Activated B cell treated with CpG ODN at 0.5 μM for 24 hours (primary cell): ENCODE measurements at places on chromosomes 1 and 21. TPM values are rescaled to one million over a fixed set of nuclear protein-coding genes. Genes with fewer than 3 reads are reported as not detected.

DNA sequence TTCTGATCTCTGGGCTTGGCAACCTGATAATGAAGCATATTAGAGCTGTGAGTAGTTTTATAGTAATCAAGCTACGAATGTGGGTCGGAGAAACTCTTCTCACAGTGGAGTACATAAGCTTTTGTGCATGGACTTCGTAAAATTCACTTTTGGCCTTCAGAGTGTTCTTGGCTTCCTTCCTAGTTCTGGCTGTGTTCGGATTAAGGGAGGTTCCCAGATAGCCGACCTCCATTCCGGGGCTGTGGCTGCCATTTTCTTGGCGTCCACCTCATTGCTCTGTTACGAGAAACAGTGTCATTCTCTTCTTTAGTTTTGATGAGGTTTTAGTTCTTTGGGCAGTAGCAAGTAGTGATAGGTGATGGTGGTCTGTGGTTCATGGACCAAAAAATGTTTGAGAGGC, 26.3 kb downstream of the CAMTA1 start:
- DNase-seq, result no peak
- H3K27me3 ChIP-seq, result no peaks in the 10 kb centered on the region
- peaks cover 10% of the 10 kb centered on the region for H3K36me3 ChIP-seq
- no peak overlapping the region for H3K4me3 ChIP-seq
- H3K4me1 ChIP-seq, result peaks cover 19% of the 10 kb centered on the region
- no peak overlapping the region for H3K27ac ChIP-seq

GRCh38 chr1:181386951-181387350, 96.4 kb upstream of the CACNA1E start:
- H3K4me1 ChIP-seq, result no peaks in the 10 kb centered on the region
- H3K4me3 ChIP-seq, result no peak overlapping the region
- DNase-seq, result no peak
- H3K27ac ChIP-seq, result no peak overlapping the region
- H3K36me3 ChIP-seq, result no peaks in the 10 kb centered on the region
- H3K27me3 ChIP-seq, result peaks cover 16% of the 10 kb centered on the region

DNA sequence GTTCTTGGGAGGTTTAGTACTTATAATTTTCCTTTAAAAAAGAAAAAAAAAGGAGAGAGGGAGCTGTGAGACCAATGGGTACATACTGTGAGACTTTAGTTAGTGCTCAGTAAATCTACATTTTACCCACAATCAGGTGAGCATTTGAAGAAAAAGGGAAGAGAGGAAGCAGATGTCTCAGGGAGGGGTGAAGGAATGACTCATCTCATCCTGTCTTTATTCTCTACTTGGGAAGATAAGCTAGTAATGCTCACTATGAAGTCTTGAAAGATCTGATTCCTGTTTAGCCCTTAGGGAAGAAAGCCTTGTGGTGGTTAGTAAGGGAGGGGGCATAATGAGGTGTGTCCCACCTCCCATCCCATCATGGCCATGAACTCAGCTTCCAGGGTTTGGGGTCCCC, 112.6 kb downstream of the PLD5 start:
- no peak for DNase-seq
- no peak overlapping the region for H3K27ac ChIP-seq
- no peak overlapping the region for H3K4me3 ChIP-seq
- H3K4me1 ChIP-seq, result no peaks in the 10 kb centered on the region
- no peaks in the 10 kb centered on the region for H3K36me3 ChIP-seq

GRCh38 chr1:41281334-41281733, 39.2 kb upstream of the SCMH1 start:
- H3K4me3 ChIP-seq, result no peak overlapping the region
- no peak overlapping the region for H3K27ac ChIP-seq
- H3K36me3 ChIP-seq, result no peaks in the 10 kb centered on the region
- no peak for DNase-seq
- peaks cover 17% of the 10 kb centered on the region for H3K27me3 ChIP-seq

- peak overlapping the region; percentile 33 for H3K27ac ChIP-seq
- no peak overlapping the region for H3K4me3 ChIP-seq
- no peak for DNase-seq
Measured at GRCh38 chr1:97164276-97164639, 442.7 kb downstream of the PTBP2 start.

GRCh38 chr1:157176016-157176415, 37.8 kb upstream of the ETV3 start:
- H3K27ac ChIP-seq, result no peak overlapping the region
- H3K4me3 ChIP-seq, result no peak overlapping the region
- DNase-seq, result no peak
- H3K4me1 ChIP-seq, result no peaks in the 10 kb centered on the region
- H3K36me3 ChIP-seq, result no peaks in the 10 kb centered on the region

GRCh38 chr1:225021037-225021436, 91.6 kb downstream of the DNAH14 start:
- DNase-seq, result no peak
- no peaks in the 10 kb centered on the region for H3K4me1 ChIP-seq
- no peaks in the 10 kb centered on the region for H3K27me3 ChIP-seq
- no peaks in the 10 kb centered on the region for H3K36me3 ChIP-seq

DNA sequence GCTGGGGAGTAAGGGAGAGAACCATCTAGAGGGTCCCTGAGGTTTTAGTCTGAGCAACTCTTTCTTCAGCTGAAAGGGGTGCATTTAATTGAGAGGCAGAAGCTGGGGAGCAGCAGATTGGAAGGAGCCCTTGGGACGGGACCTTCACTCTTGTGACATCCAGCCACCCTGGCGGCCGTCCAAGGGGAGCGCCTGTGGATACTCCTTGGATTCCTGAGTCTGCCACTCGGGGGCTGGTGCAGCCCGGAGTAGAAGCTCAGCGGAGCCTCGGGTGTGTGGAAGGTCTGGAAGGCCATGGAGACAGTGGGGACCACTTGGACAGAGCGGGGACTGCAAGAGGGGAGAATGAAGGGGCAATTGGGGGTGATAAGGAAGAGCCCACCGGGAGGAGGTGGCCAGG, 68.7 kb downstream of the AJAP1 start:
- H3K27ac ChIP-seq, result no peak overlapping the region
- no peaks in the 10 kb centered on the region for H3K36me3 ChIP-seq
- no peak overlapping the region for H3K4me3 ChIP-seq
- H3K4me1 ChIP-seq, result no peaks in the 10 kb centered on the region
- DNase-seq, result no peak

DNA sequence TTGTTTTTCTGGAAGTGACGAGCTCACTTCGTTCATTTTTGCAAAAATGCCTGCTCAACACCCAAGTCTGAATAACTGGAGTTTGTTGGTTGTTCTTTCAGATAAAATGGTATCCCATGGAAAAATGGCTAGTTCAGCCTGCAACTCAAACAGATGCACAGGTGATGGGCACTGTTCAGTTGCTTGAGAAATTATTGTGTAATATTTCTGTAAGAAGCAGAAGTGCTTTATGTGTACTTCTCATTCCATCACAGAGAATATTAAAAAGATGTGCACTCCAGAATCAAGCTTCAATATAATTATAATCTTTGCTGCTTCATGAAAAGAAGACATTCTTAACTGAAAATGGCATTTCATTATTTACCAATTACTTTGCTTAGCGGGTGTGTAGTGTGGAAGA, 9.1 kb downstream of the SYT2 start:
- DNase-seq, result no peak
- peaks cover 43% of the 10 kb centered on the region for H3K27me3 ChIP-seq
- no peak overlapping the region for H3K27ac ChIP-seq
- H3K4me1 ChIP-seq, result no peaks in the 10 kb centered on the region

DNA sequence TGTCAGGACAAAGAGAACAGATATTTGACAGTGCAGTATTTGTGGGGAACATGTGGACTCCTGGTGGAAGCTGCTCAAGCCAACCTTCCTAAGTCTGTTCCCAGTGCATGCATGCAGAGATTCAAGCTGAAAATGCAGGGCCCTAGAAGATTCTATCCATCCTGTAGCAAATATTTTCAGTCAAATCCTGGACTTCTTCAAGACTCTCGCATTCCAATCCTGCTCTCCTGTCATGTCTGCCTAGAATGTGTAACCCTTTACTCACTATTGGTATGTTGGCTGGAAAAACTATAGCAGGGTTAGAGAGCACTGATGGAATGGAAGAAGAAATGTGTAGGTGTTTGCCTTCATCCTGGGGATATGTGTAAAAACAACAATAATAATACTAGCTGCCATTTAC, 385.6 kb upstream of the PKN2 start:
- H3K27ac ChIP-seq, result no peak overlapping the region
- H3K4me3 ChIP-seq, result no peak overlapping the region
- no peaks in the 10 kb centered on the region for H3K27me3 ChIP-seq
- H3K4me1 ChIP-seq, result no peaks in the 10 kb centered on the region
- H3K36me3 ChIP-seq, result no peaks in the 10 kb centered on the region

GRCh38 chr1:244154872-244155531, 103.9 kb downstream of the ZBTB18 start:
- H3K4me1 ChIP-seq, result no peaks in the 10 kb centered on the region
- no peak for DNase-seq
- H3K4me3 ChIP-seq, result no peak overlapping the region
- H3K27ac ChIP-seq, result no peak overlapping the region

DNA sequence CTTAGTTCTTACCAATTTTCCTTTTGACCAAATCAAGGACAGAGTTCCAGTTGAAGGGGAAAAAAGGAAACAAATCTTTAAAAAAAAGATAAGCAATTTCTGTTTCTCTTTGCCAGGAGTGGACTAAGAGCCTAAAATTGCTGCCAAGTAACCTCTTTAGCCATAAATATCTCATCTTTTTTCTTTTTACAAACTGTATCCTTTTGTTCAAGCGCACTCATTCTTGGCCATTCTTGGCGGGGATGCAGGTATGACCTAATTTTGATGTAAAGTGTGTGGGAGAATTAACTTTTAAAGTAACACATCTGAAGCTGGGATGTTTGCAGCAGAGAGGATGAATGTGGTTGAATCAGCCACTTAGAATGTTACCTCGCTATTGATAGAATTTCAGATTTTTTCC, 13.4 kb upstream of the KIF1B start:
- H3K27ac ChIP-seq, result no peak overlapping the region
- peaks cover 4% of the 10 kb centered on the region for H3K27me3 ChIP-seq
- H3K4me1 ChIP-seq, result no peaks in the 10 kb centered on the region
- no peak for DNase-seq

GRCh38 chr1:46413596-46413985, 19.5 kb downstream of the FAAH start:
- no peak overlapping the region for H3K4me3 ChIP-seq
- H3K27me3 ChIP-seq, result no peaks in the 10 kb centered on the region
- no peaks in the 10 kb centered on the region for H3K36me3 ChIP-seq
- H3K27ac ChIP-seq, result no peak overlapping the region
- no peaks in the 10 kb centered on the region for H3K4me1 ChIP-seq
- no peak for DNase-seq

- peaks cover 15% of the 10 kb centered on the region for H3K27me3 ChIP-seq
- H3K36me3 ChIP-seq, result no peaks in the 10 kb centered on the region
- no peak for DNase-seq
- peak overlapping the region; percentile 53 for H3K27ac ChIP-seq
- H3K4me3 ChIP-seq, result peak overlapping the region; percentile 79
Measured at GRCh38 chr1:26960625-26960966, 328 bp upstream of the KDF1 start.

DNA sequence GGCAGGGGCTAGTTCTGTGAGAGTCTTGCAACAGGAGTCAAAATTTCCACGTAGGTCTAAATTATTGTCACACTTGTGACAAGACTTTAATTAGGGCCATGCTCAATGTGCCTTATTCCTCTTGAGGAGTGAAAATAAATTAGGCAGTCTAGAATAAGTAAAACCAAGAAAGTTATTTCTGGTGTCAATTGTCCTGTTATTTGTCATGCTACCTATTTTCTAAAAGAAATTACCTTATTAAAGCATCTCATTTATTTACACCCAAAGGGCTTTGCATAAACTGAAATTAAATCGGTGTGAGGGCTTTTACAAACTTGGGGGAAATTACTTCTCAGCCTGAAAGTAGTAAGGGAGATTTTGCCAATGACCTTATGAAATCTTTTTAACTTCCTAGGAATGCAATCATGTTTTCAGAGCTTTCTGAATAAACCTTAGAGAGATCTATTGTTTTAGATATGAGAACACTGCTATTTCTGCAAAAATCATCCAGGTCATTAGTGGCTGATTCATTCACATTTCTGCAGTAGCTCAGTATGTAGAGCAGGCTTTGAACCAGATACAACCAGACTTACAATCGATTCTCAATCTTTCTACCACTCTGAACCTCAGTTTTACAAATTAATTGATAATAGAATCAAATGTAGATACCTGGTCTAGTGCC, 221.2 kb upstream of the SAMSN1 start:
- H3K27ac ChIP-seq, result no peak overlapping the region
- no peaks in the 10 kb centered on the region for H3K36me3 ChIP-seq
- no peaks in the 10 kb centered on the region for H3K27me3 ChIP-seq
- DNase-seq, result no peak
- H3K4me3 ChIP-seq, result no peak overlapping the region
- H3K4me1 ChIP-seq, result peaks cover 8% of the 10 kb centered on the region

DNA sequence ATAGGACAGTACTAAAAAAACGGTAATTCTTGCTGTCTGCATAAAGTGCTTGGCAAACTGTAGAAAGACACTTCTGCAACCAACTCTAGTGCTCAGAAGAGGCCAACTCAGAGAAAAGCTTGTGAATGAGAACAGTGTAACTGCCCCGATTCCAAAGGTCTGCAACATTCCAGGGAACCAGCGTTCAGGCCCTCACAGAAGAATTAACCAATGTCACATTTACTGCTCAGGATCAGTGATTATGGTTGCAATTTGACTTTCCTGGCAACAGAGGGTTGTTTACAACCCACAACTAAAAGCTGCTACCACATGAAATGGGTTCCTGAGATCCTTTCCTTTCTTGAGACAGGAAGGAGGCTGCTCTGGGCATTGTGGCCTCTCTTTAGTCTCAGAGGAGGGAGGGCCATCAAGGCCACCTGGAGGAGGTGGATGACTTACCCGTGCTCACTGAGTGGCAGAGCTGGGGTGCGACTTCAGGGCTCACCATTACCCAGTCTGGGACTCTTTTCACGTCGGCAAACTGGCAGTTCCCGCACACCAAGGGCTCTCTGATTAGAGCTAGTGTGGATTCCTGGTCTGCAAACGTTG, 15.3 kb downstream of the SRSF4 start:
- peaks cover 32% of the 10 kb centered on the region for H3K4me1 ChIP-seq
- no peak overlapping the region for H3K4me3 ChIP-seq
- no peak for DNase-seq

- no peaks in the 10 kb centered on the region for H3K27me3 ChIP-seq
- H3K36me3 ChIP-seq, result peaks cover 59% of the 10 kb centered on the region
- no peak overlapping the region for H3K4me3 ChIP-seq
Measured at GRCh38 chr1:48765335-48765734, 11.4 kb downstream of the BEND5 start.

- no peak for DNase-seq
- peaks cover 60% of the 10 kb centered on the region for H3K27me3 ChIP-seq
- no peak overlapping the region for H3K27ac ChIP-seq
- no peaks in the 10 kb centered on the region for H3K36me3 ChIP-seq
Measured at GRCh38 chr1:26412180-26412840, 1.7 kb downstream of the LIN28A start.

Gene SIM2
- not detected in 2 replicates for total RNA-seq

Gene ZNF697
- 0.07 TPM in 1 of 2 replicates, not detected in the other for total RNA-seq

Gene A3GALT2
- not detected in 2 replicates for total RNA-seq

Gene CD1E
- not detected in 2 replicates for total RNA-seq

Gene GCSAML
- not detected in 2 replicates for total RNA-seq

Gene SLC44A3
- not detected in 2 replicates for total RNA-seq

Gene FRRS1
- total RNA-seq, result 1.1 and 1.2 TPM in 2 replicates
